ENCODE measurements at places on chromosomes 1 and 21.

DNA sequence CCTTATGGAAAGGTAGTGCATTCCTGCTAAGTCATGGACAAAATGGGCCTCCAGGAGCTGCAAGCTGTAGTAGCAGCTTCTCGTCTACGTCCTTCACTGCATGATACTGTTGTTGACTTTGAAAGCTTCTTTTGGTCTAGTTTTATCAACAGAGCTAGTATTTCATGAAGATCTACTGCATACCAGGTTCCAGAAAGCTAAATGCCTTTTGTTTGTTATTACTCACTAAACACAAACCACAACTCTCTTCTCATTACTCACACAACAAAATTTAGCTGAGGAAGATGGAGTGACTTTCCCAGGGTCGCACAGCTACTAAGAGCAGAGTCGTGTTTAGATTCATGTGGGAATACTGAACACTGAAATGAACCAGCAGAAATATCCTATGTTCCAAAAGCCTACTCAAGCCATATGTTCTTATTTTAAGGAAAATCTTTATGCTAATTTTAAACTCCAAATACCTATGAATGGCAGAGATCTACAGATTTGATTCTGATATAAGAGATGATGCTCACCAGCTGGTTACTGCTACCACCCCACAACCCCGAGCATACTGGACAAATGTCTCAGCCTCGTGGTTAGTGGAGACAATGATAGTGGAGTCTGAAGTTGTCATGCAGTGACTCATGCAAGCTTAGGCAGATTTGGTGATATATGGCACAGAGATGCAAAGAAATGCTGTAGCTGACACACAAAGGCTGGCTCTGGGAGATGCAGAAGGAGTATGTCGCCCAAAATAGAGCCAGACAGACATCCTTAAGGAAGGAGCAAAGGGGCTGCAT lies 20.6 kb downstream of the PGBD2 start:
- no peak for DNase-seq

- no peak for DNase-seq
Observed at GRCh38 chr1:24058671-24059455, 53.1 kb downstream of the MYOM3 start.

GRCh38 chr1:30506291-30507015 lies 216.9 kb downstream of the MATN1 start:
- DNase-seq, result no peak

DNA sequence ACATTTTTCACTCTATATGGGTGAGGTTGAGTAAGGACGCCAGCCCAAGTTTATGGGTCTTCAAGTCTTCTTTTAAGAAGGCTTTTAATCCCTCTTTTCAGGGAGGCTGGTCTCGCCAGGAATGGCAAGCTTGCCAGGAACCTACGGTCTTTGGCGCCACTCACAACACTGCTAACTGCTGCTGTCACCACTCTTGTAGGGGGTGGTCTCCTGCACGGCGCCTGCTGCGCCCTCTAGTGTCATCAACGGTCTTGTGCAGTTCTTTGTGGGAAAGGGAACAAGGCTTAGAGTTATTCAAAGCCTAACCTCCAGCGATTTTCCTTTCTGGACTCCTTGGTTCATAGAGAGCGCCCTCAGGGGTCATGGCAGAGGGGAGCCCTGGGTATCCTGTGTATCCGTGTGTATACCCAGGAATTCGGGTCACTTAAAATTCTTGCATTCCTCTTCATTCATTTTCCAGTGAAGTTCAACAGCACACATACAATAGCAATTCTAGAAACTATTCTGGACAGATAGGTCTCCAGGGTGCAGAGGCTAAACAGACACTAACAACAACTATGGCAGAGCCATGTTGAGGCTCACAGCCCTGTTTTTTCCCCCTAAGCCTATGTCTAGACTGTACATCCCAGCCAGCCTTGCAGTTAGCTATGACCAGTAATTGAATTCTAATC lies 392.8 kb upstream of the CAMK1G start:
- no peak for DNase-seq

DNA sequence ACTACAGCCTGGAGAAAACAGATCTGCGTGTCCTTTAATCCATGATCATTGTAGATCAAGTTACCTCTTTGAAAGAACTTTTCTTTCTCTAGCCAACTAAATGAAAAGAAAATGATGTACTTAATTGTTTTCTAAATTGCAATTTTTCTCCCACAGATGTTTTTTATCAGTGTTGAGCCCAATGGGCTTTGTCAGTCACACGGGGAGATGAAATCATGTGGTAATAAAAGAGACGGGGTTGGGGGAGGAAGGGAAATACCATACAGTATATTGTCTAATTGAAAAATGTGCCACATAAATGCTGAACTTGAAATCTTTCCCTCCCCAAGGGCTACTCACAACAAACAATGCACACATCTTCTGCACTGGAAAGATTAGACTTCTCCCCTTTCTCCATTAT lies 58.4 kb downstream of the NTMT2 start:
- DNase-seq, result no peak

- DNase-seq, result peak; percentile 15
Observed at GRCh38 chr1:158793604-158794003, 12.6 kb upstream of the OR6N2 start.

GRCh38 chr1:12244585-12244984 lies 14.8 kb downstream of the VPS13D start:
- no peak for DNase-seq

DNA sequence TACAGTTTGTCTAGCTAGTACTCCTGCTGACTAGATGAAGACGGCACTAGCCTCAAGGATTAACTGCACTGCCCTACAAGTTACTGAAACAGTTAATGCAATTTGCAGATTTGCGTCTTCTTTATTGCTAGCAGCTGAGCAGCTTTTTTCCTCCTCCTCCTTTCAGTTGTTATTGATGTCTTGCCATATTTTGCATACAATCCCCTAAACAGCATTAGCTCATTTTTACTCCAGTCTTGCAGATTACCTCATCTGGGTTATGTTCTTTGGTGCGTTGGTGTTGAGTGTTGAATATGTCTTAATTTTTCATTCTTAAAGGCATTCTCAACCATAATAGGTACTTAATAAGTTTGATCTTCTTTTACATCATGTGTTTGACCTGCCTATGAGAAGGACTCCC lies 363.4 kb upstream of the LYPLAL1 start:
- DNase-seq, result no peak

- no peak for DNase-seq
Observed at GRCh38 chr1:201955729-201956143, 433 bp downstream of the TIMM17A start.

- no peak for DNase-seq
Observed at GRCh38 chr1:105632342-105633196, 1423.9 kb upstream of the PRMT6 start.

GRCh38 chr1:23475641-23476040 lies 8.3 kb downstream of the ASAP3 start:
- no peak for DNase-seq

GRCh38 chr1:67347688-67348472 lies 40.2 kb downstream of the IL12RB2 start:
- DNase-seq, result no peak

GRCh38 chr1:167297222-167298214 lies 76.8 kb downstream of the POU2F1 start:
- no peak for DNase-seq

DNA sequence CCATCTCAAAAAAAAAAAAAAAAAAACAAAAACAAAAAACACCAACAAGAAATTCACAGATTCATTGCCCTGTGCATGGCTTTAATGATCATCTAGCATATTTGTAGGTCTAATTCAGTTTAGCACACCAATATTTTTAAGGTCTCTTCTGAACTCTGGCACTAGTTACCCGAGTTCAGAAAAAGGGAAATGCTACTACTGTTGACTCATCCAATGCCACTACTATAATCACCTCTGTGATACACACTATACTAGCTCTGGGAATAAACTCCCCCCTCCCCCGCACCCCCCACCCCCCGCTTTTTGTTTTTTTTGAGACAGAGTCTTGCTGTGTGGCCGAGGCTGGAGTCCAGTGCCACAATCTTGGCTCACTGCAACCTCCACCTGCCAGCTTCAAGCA lies 55.6 kb downstream of the FBXO42 start:
- DNase-seq, result no peak

GRCh38 chr1:198167436-198167934 lies 10.7 kb downstream of the NEK7 start:
- DNase-seq, result no peak

GRCh38 chr1:208149776-208150514 lies 94.2 kb downstream of the PLXNA2 start:
- DNase-seq, result no peak

DNA sequence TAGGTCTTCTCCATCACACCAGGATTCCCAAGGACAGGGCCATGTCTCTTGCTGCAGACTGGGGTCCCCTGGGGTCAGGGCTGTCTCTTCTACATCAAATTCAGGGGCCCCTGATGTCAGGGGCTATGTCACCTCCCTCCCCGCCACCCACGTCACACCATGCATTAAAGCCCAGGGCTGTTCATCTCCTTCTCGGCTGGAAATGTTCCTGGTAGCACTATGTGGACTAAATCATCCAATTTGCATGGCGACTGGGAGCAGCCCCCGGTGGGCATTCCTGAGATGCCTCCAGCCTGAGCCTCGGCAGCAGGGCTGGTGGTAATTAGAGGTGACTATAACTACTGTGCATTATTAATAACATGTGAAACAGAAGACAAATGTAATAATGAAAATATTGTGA lies 151.7 kb upstream of the HMGB4 start:
- no peak for DNase-seq

DNA sequence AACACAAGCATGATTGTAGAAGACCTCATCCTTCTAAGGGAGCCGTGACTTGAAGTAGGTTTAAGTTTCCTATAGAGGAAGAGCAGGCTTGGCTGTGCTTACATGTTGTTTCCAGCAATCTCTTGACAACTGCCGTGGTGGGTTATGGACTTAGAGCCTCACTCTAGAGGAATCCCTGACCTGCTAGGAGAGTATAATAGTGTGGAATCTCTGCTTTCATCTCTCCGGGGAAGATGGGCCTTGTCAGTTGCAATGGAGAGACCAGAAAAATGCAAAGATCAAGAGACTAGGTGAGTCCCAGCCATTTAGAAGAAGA lies 137.6 kb downstream of the MIS18A start:
- DNase-seq, result no peak

GRCh38 chr1:87154384-87154783 lies 174.3 kb upstream of the LMO4 start:
- DNase-seq, result no peak

- no peak for DNase-seq
Observed at GRCh38 chr1:29370067-29370466, 133.7 kb downstream of the PTPRU start.

- DNase-seq, result peak; percentile 77
Observed at GRCh38 chr1:206583707-206584648, 28.3 kb downstream of the EIF2D start.

GRCh38 chr1:90850898-90851710 lies 134.0 kb upstream of the BARHL2 start:
- peak; percentile 17 for DNase-seq

- DNase-seq, result no peak
Observed at GRCh38 chr1:169896013-169896412, 2.3 kb upstream of the SCYL3 start.

DNA sequence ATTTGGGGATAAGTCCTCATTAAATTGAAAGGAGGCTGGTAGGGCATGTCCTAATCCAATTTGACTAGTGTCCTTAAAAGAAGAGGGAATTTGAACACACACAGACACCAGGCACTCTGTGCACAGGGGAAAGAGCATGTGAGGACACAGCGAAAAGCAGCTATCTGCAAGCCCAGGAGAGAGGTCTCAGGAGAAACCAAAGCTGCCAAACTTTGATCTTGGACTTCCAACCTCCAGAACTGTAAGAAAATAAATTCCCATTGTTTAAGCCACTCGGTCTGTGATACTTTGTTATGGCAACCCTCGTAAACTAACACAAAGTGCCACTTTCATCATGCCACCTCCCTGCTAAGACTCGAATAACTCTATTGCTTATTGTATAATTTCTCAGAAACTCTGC lies 13.8 kb downstream of the PLA2G4A start:
- DNase-seq, result no peak

DNA sequence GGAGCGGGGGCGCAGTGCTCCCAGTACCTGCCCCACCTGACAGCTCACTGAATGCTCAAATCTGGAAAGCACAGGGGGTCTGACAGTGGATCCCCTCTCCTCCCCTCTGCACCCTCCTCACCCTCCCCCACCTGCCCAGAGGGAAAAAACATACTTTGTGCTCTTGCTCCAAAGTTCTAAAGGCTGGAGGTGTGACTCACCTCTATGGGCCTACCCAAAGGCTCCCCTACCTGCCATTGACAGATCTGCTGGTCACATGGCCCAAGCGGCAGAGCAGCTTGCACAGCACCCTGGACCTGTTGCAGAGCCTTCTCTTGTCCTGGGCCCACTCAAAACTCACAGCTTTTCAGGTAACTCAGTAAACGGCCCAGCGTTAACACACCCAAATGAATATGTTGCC lies 55.7 kb downstream of the ADSS2 start:
- no peak for DNase-seq

DNA sequence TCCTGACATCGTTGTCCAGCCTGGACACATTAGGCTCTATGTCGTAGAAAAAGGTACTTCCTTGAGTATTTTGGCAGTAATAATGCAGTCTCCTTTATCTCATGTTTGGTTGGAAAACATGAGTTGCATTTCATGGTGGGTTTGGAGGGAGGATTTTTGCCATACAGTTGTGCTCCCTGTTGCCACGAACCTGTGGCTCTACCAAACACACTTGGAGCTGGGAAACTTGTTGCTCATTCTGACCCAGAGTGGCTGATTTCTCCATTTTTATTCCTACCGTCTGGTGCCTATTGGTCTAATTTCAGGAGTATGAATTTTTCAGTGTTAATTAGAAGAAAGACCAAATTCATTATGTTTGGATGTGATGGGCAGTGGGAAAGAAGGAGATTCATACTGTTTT lies 50.7 kb downstream of the MPZL1 start:
- no peak for DNase-seq

GRCh38 chr1:166471359-166471758 lies 304.6 kb upstream of the FAM78B start:
- DNase-seq, result no peak

DNA sequence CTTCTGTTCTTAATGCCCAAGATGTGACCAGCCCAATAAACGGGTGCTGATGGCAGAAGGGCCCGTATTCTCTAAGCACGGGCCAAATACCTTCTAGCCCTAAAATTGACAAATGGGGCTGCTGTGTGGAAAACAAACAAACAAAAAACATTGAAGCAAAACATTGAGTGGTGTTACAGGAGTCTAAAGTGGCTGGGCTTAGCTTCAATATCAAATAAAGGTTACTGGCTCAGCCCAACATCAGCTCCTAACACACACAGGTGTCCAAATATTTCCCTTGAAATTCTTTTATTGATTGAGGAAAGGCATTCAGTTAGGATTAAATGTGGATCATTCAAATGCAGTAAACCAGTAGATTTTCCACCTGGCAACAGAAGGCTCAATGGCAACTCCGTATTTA lies 13.3 kb upstream of the TTF2 start:
- no peak for DNase-seq

- DNase-seq, result no peak
Observed at GRCh38 chr1:44786138-44786840, 1.7 kb downstream of the BEST4 start.

- DNase-seq, result no peak
Observed at GRCh38 chr1:146051452-146051851, 29.9 kb upstream of the HJV start.

- DNase-seq, result no peak
Observed at GRCh38 chr1:109361649-109362048, 36.1 kb downstream of the SORT1 start.

- DNase-seq, result no peak
Observed at GRCh38 chr1:176829261-176829660, 335.3 kb downstream of the ASTN1 start.

Data from stimulated activated CD4-positive, alpha-beta T cell treated with anti-CD3 and anti-CD28 coated beads, TNF-alpha, amount 100 ng/mL, for 1 hour (primary cell).